CD4-positive, alpha-beta T cell treated with Interleukin-17A for 4 hours (primary cell): ENCODE measurements at places on chromosomes 7 and 10.
A peak's percentile ranks its signal among the peaks of the same experiment; 100 is the strongest.

DNA sequence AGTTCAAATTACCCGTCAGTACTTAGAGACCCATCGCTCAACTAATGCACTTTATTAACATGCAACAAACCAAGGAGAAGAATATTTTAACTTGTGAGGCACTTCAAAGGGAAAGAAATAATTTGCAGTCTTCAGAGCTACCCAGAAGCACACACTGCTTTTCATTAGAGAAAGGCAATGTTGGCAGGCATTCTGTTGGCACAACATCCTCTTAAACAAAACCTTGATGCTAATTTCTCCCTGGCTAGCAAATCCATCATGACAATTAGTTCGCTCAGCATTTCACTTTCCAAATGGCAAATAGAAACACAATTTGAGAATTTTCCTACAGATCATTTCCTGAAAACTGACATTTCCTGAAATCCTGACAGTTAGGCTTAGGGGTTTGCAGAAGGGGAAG lies 155.6 kb upstream of the FAM13C start:
- DNase-seq: no peak

- DNase-seq: no peak
Measured at GRCh38 chr7:141837683-141838082, 3.6 kb downstream of the PRSS37 start.

DNA sequence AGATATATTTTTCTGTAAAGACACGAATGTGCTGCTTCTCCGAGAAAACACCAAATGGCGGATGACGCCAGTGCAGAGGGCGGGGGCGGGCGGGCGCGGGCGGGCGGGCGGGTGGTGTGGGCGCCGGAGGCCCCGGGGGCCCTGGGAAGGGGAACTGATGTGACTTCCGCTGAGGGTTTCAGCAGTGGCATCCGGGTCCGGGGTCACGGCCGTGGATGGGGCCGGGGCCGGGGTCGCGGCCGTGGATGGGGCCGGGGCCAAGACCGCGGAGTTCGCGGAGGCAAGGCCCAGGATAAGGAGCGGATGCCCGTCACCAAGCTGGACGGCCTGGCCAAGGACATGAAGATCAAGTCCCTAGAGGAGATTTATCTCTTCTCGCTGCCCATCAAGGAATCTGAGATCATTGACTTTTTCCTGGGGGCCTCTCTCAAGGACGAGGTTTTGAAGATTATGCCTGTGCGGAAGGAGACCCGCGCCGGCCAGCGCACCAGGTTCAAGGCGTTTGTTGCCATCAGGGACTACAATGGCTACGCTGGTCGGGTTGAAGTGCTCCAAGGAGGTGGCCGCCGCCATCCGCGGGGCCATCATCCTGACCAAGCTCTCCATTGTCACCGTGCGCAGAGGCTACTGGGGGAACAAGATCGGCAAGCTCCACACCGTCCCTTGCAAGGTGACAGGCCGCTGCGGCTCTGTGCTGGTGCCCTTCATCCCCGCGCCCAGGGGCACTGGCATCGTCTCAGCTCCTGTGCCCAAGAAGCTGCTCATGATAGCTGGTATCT lies 20.3 kb upstream of the IGF2BP3 start:
- peak; percentile 73 for DNase-seq

- no peak for DNase-seq
Measured at GRCh38 chr10:116732573-116732972, 9.8 kb downstream of the HSPA12A start.

GRCh38 chr7:46156086-46156485 lies 235.0 kb upstream of the IGFBP3 start:
- DNase-seq: no peak

GRCh38 chr7:111510584-111511378 lies 51.5 kb downstream of the IMMP2L start:
- no peak for DNase-seq

- no peak for DNase-seq
Measured at GRCh38 chr10:112004075-112004474, 179.5 kb downstream of the GPAM start.

- no peak for DNase-seq
Measured at GRCh38 chr7:131995324-131995723, 438.9 kb upstream of the PODXL start.

GRCh38 chr7:94997547-94997946 lies 90.2 kb downstream of the PPP1R9A start:
- DNase-seq: no peak

- no peak for DNase-seq
Measured at GRCh38 chr10:7787150-7787856, 490 bp downstream of the KIN start.

- no peak for DNase-seq
Measured at GRCh38 chr7:116271161-116271913, 61.0 kb downstream of the TES start.

GRCh38 chr7:104804696-104805095 lies 209.3 kb upstream of the KMT2E start:
- no peak for DNase-seq

- no peak for DNase-seq
Measured at GRCh38 chr10:49739426-49739825, 22.7 kb downstream of the OGDHL start.

- no peak for DNase-seq
Measured at GRCh38 chr10:48879451-48879850, 60.2 kb downstream of the LRRC18 start.

DNA sequence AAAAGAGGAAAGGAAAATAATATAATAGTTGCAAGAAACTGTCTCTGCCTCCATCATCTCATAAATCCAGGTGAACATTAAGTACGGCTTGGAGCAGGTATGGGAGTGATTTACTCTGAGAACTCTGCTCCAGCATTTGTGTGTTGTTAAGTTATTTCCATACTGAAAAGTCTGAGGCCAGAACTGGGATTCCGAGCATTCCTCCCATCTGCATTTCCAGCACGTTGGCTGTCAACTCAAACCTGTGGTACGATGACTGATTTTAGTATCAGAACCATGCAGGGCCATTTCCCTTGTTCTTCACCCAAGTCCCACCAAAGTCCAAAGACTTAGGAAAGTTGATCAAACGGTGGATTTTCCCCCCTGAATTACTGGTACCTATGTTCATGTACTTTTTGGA lies 104.9 kb downstream of the CREB5 start:
- DNase-seq: no peak

- peak; percentile 7 for DNase-seq
Measured at GRCh38 chr7:77903597-77903996, 105.0 kb downstream of the PHTF2 start.

GRCh38 chr7:130947792-130948580 lies 214.0 kb upstream of the KLF14 start:
- DNase-seq: no peak

GRCh38 chr7:148256433-148256832 lies 334.1 kb upstream of the C7orf33 start:
- DNase-seq: no peak

GRCh38 chr7:40717242-40717641 lies 582.4 kb downstream of the SUGCT start:
- no peak for DNase-seq

GRCh38 chr7:97450516-97450915 lies 281.4 kb upstream of the TAC1 start:
- DNase-seq: no peak

DNA sequence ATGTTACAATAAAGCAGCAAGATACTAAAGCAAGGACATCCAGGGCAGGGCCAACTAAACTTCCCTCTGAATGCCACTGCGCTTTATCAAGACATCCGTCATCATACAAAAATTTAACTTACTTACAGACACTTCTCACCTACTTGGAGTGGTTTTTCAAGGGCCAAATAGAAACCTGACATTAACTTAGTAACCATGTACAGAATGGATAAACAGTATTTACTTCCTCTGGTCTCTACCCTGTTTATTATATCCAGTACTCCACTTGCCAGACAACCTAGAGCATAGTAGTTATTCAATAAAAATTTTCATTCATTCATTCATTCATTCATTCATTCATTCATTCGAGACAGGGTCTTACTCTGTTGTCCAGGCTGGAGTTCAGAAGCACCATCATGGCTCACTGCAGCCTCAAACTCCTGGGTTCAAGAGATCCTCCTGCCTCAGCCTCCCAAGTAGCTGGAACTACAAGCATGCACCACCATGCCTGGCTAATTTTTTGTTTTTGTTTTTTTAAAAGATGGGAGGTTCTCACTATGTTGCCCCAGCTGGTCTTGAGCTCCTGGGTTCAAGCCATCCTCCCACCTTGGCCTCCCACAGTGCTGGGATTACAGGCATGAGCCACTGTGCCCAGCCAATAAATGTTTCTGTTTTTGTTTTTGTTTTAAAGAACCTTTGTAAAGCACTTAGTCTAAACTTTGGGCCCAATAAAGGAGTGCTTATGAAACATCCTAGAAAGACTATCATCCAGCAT lies 19.0 kb downstream of the SMURF1 start:
- no peak for DNase-seq

DNA sequence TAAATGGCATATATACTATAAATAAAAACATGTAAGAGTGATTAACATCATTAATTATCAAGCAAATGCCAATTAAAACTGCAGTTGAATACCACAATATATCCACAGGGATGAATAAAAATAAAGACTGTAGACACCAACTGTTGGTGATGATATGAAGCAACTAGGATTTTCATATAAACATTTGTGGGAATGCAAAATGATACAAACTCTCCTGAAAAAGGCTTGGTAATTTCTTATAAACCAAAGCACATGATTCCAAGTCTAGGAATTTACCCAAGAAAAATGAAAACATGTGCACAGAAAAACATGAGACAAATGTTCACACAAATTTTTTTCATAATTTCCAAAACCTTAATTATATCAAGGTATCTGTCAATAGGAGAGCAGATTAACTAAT lies 448.1 kb downstream of the ETV1 start:
- DNase-seq: no peak

- peak; percentile 14 for DNase-seq
Measured at GRCh38 chr10:62437696-62438095, 63.5 kb downstream of the ZNF365 start.

DNA sequence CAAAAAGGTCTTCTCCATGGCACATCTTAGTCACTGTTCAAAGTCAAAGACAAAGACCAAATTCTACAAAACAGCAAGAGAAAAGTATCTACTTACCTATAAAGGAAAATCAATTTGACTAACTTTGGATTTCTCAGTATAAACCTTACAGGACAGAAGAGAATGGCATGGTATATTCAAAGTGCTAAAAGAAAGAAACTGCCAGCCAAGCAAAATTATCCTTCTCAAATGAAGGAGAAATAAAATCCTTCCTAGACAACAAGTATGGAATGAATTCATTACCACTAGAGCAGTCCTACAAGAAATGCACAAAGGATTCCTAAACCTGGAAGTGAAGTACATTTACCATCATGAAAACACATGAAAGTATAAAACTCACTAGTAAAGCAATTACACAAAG lies 235.5 kb downstream of the STK31 start:
- DNase-seq: no peak

DNA sequence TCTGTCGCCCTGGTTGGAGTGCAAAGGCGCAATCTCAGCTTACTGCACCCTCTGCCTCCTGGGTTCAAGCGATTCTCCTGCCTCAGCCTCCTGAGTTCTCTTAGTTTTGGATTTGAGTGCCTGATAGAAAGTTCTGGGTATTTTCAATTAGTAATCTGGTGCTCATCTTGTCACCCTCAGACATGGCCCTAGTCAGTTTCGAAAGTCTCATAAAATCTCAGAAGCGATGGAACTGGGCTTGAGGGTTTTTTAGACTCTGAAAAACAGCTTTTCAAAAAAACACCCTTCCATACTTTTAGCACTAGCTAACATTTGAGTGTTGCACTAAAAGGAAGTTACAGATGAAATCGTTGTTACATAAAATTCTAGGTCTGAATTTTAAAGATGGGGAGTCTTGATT lies 9.4 kb upstream of the PIP4K2A start:
- DNase-seq: no peak

- no peak for DNase-seq
Measured at GRCh38 chr7:140655511-140656408, 15.1 kb upstream of the DENND2A start.
